ENCODE measurements at places on chromosomes 13 and 19.

DNA sequence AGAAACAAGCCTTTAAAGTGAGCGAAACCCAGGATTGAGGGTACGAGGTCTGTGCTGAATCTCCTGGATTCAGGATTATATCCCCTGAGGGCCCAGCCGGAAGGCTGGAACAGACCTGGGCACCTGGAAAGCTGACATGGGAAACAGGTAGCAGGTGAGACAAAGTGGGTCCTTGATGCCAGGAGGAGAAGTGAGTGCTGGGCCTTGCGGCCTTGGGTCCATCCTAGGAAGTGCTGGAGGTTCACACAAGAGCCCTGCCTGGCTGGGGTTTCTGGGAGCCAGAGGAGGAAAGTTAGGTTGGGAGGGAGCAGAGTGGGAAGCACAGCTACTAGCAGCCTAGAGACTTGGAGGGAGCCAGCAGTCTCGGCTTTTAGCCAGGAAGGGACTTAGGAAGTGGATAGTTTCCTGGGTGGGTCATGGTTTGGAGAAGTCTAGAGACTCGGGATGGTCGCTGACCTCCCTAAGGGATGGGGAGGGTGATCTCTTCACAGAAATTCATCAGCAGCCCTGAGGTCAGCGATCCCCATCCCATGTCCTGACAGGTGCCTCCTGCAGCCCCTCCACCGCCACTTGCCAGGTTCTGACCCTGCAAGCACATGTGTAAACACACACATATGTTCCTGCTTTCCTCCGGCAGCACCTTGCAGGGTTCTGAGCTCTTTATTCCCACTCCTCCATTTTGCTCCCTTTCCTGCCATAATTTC lies 29.4 kb upstream of the ZNF492 start:
- no peak for DNase-seq

DNA sequence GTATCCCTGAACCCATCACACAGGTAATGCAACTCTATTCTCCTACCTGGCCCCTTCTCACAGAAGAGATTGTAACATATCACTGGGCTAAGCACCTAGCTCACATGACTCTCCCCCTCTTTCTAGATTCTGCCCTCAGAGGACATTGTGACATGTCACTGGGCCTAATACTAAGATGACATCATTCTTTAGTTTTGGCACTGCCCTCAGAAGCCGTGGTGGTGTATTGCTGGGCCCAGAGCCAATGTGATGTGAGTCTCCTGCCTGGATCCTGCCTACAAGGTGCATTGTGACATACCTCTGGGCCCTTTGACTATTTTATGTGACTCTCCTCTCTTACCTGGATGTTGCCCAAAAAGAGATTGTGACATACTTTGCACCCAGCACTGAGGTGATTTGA lies 21.4 kb upstream of the ZNF730 start:
- no peak for DNase-seq

DNA sequence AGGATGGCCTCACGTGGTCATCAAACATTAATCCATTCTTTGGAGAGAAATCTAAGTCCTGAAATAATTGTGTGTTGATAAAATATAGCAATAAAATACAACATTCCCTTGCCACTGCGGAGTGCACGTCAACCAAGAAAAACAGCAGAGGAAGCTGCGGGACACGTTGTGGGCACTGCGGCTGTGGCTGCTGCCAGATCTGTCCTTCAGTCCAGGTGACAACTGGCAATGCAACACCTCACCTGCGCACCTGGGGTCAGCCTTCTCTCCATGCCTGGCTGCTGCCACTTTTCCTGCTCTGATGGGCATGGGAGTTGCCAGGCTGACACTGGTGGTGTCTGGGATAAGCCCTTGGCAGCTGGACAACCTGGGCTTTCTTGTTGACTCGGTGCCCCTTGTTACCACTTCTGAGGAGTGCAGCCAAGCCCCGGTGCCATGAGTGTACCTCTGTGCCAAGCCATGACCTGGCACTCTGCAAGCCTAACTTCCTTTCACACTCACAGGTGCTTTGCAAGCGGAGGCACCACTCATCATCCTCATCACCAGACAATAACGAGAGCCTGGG lies 251.6 kb upstream of the TSHZ3 start:
- no peak for DNase-seq

GRCh38 chr19:11324079-11324661 lies 15.3 kb downstream of the RAB3D start:
- DNase-seq, result peak; percentile 80

DNA sequence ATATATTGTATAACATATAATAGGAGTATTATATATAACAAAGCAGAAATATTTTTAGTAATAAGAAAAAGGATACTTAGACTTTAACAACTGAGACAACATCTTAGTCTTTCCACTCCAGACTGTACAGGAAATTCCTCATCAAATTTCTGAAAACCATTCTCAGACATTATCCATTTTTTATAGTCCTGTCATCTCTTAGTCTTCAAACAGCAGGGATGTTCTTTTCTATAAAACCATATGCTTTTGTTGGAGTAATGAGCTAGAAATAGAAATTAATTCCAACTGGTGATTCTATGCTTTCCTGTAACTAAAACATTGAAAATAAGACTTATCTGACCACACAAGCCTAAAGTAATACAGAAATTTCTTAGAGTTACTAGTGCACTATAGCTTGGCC lies 82.2 kb upstream of the CSNK1A1L start:
- no peak for DNase-seq

- DNase-seq, result no peak
These were observed 1.1 kb downstream of the ZNF653 start for GRCh38 chr19:11504502-11505031.
